Activated CD4-positive, alpha-beta T cell treated with anti-CD3 and anti-CD28 coated beads, Interleukin-10, Interleukin-2, amounts not matched to agents 100 ng/mL and 50 ng/mL, durations not matched to agents 16 hours and 8 hours (primary cell): ENCODE measurements at places on chromosomes 12 and 14.
A peak's percentile ranks its signal among the peaks of the same experiment; 100 is the strongest.

- no peak for DNase-seq
These were observed 26.1 kb upstream of the GPR68 start for GRCh38 chr14:91270619-91271018.

DNA sequence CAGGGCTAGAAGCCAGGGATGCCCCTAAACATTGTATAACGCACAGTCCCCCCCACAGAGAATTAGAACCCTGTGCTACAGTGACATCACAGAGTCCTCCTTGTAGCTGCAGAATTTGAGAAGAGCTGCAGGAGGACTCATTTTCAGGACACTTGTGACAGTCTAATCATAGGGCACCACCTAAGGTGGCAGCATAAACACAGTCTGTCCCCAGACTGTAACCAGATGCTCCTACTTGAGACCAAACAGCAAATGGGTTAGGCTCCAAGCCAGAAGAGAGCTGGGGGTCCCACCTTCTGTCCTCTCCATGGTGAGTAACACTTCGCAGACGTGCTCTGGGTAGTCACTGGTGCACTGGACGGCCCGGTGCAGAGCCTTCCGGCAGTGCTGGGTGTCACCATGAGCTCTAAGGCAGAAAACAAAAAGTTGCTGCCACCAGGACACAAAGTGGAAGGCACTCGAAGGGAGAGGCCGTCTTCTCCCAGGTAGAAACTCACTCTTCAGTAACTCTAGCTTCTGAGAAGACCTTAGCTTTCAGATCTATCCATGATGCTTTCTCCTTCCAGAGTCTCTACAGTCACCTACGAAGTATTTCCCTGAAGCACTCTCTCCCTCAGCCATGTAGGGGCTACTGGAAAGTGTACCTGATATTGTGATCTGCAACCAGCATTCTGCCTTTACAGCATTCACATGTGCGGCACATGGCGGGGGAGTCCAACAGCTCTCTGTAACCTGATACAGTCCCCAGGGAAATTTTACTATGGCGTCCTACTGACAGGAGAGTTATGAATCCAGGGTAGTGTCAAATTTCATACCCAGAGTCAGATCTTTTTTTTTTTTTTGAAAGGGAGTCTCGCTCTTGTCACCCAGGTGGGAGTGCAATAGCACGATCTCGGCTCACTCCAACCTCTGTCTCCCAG is 17.1 kb downstream of the FICD start:
- DNase-seq: no peak

GRCh38 chr14:89214221-89214965 is 202.6 kb downstream of the FOXN3 start:
- DNase-seq: no peak

GRCh38 chr12:121701667-121702277 is 10.8 kb upstream of the TMEM120B start:
- no peak for DNase-seq

DNA sequence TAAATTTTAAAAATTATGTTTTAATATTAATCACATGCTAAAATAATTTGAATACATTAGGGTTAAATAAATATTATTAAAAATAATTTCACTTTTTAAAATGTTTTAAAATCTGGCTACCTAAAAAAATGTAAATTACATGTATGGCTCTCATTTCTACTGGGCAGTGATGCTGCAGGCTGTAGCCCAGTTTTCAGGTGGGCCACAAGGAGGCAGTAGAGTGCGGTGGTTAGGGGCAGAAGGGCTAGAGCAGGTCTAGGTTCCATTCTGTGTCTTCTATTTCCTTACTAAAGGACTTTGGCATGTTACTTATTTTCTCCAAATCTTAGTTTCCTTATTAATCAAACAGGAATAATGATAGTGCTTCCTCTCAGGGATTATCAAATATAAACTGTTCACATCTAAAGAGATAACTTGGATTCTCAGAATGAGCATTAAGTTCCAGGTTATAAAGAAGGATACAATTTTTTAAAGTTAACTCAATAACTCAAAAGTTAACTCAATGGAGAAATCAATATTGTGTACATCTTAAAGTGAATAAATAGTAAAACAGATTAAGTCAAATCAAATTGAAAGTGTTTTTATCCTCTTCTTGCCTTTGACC is 54.9 kb upstream of the OVCH1 start:
- peak; percentile 70 for DNase-seq

DNA sequence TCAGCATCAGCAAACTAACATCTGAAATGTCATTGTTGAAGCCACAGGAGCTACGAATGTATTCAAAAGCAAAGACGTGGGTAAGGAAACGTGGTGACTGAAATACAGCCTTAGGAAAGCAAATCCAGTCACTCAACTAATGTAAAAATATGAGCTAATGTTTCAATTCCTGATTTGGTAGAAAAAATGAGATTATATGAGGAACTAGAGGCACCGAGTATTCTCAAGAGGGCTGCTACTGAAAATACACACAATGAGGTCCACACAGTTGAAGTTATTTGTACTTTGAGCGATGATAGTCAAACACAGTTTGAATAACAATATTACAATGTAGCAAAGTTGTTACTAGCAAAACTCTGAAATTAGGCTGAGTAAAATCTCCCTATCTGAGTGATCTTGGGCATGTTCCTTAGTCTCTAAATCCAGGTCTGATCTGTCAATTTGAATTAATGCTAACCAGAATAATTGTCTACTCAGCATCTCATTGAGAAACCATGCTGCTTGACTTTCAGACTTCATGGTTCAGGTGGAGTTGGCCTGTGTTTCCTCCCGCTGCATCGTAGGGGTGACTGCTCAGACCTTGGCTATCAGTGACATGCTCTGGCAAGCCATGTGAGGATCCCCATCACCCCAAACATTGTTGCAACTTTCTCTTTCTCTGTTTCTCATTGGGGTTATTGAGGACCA is 467.1 kb upstream of the SOX5 start:
- DNase-seq: no peak

DNA sequence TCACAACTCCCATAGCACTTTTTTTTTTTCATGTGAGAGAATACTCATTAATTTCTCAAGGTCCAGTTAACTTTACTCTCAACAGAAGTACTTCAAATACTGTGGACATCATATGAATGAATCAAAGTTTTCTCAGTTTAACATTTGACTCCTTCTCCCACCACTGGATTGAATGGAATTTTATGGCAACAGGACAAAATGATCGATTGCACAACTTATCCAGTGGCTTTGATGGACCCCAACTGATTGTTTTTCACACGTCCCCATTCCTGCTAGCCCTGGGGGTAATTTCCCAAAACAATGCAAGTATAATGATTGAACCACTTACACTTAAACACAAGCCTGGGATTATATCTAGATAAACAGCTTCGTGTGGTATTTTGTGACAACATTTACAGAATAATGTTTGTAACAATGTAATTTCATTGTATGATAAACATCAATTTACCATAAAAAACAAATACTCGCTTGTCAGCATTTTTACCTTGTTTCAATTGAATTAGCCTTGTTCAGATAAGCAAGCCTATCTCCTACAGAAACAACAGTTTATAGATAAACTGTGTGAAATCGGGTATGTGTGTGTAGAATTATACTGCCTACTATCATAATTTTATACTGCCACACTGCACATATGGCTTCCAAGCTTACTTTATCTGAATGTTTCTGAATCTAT is 60.9 kb downstream of the SOX5 start:
- DNase-seq: no peak

- DNase-seq: no peak
These were observed 23.1 kb upstream of the PWP1 start for GRCh38 chr12:107662484-107662883.

GRCh38 chr12:121038861-121039668 is at the start of gene OASL:
TSS of gene OASL (minus strand) at chr12:121039246. CDS start at chr12:121038971, 275 bp downstream.
- peak; percentile 74 for DNase-seq

DNA sequence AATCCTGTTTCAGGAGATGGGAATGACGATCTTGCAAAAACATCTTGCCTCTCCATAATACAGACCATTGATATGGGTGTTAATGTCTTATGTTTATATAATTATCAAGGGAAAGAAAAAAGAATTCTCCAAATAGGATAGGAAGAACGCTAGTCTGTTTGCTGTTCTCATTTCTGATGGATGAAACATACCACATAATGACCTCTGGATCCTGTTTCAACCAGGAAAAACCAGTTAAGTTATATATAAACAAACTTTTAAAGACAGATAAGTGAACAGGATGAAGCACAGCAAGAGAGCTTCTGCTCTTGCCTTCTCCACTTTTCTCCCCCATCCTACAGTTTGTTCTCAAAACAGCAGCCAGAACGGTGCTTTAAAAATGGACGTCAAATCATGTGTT is 27.8 kb downstream of the COQ6 start:
- DNase-seq: no peak

DNA sequence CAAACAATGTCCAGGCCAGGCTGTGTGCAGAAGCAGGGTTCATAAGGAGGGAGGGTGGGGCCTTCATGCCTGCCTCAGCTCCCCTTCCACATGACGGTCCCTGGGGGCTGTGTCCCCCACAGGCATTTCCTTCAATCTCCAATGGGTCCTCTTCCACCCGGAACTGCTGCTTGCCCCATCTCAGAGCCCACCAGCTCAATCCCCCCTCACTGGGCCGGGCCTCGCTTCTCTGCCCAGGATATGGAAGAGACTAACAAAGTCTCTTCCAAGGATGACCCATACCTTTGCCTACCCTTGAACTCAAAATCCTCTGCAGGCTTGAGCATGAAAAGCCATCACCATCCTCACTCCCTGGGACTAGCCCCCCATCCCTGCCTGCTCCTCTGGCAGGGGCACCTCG is 28.4 kb upstream of the FAM181A start:
- no peak for DNase-seq

GRCh38 chr14:90611936-90612335 is 204.3 kb downstream of the TTC7B start:
- DNase-seq: no peak

DNA sequence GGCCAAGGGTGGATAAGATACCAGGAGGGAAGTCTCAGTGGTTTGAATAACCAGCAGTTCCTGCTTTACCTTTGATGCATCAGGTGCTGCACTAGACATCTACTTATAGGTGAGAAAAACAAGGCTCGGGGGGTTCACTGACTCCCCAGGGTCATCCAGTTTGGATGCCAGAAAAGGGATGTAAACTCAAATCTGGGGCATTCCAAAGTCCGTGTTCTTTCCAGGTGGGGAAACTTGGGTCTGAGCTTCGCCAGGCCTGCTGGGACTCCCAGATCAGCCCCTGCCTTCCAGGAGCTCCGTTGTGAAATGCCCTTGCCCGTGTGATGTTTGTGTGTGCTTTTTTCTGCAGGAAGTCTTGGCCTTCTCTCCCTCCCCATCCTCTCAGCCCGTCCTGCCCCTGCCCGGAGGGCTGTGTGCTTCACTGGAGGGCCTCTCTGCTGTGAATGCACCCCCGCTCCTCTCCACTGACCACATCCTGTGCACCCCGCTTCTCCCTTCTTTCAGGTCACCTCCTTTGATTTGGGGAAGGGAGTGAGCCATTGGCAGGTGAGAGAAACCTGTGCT is 42.1 kb downstream of the TSPAN9 start:
- no peak for DNase-seq

DNA sequence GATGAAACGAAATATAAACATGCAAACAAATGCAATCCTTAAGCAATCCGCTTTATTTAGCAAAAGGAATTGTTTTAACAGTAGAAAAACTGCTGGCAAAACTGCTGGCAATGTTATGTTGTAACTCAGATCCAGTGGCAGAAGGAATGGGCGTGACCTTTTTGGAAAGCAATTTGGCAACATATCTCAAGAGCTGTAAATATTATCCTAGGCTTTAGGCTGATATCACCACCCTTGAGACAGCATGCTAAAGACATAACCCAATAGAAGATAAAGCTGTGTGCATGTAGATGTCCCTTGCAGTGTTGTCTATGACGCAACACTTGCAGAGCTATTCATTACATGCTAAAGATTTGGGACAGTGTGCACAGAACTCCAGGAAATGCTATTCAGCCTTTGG is 138.5 kb downstream of the DICER1 start:
- DNase-seq: no peak

DNA sequence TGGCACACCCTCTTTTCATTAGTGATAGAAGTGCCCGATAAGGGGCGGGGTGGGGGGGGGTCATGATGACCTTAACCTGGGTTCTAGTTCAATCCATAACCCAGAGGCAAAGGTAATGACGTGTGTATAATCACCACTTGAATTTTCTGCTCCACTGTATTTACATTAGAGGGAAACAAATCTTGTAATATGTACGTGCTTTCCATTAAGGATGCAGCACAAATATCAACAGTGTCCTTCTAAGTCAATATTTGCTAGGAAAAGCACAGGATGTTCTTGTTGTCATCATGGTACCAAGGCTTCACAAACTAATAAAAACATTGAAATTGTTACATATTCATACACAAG is 121.2 kb upstream of the SLC38A2 start:
- no peak for DNase-seq

DNA sequence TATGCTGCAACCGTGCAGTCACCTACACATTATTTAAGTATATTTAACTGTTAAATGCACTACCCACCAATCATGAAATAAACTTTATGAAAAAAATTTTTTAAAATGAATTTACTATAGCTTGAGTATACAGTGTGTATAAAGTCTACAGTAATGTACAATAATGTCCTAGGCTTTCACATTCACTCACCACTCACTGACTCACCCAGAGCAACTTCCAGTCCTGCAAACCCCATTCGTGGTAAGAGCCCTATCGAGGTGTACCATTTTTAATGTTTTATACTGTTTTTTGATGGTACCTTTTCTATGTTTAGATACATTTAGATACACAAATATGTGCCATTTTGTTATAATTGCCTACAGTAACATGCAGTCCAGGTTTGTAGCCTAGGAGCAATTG is 48.1 kb downstream of the KLRG1 start:
- peak; percentile 9 for DNase-seq

- DNase-seq: no peak
These were observed 59.8 kb upstream of the TBPL2 start for GRCh38 chr14:55500219-55500701.

- DNase-seq: no peak
These were observed 66.2 kb downstream of the MARK3 start for GRCh38 chr14:103451401-103451800.

- DNase-seq: no peak
These were observed 118.9 kb downstream of the VEZT start for GRCh38 chr12:95336387-95337067.

- DNase-seq: no peak
These were observed 21.6 kb downstream of the MSRB3 start for GRCh38 chr12:65300097-65300496.

DNA sequence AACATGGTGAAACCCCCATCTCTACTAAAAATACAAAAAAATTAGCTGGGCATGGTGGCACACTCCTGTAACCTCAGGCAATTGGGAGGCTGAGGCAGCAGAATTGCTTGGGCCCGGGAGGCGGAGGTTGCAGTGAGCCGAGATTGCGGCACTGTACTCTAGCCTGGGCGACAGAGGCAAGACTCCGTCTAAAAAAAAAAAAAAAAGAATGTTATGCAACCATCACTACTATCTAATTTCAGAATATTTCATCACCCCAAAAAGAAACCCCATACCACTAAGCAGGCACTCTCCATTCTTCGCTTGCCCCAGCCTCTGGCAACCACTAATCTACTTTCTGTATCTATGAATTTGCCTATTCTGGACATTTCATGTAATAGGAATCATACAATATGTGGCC is 68.8 kb upstream of the AMN start:
- DNase-seq: no peak

GRCh38 chr14:99531251-99532096 is 50.3 kb downstream of the CCNK start:
- no peak for DNase-seq
